ENCODE measurements at places on chromosomes 3 and 15.

GRCh38 chr3:40258555-40258954, 51.0 kb upstream of the EIF1B start:
- no peak for DNase-seq

- DNase-seq: peak; percentile 80
Observed at GRCh38 chr15:59160880-59161593, 45.6 kb upstream of the LDHAL6B start.

DNA sequence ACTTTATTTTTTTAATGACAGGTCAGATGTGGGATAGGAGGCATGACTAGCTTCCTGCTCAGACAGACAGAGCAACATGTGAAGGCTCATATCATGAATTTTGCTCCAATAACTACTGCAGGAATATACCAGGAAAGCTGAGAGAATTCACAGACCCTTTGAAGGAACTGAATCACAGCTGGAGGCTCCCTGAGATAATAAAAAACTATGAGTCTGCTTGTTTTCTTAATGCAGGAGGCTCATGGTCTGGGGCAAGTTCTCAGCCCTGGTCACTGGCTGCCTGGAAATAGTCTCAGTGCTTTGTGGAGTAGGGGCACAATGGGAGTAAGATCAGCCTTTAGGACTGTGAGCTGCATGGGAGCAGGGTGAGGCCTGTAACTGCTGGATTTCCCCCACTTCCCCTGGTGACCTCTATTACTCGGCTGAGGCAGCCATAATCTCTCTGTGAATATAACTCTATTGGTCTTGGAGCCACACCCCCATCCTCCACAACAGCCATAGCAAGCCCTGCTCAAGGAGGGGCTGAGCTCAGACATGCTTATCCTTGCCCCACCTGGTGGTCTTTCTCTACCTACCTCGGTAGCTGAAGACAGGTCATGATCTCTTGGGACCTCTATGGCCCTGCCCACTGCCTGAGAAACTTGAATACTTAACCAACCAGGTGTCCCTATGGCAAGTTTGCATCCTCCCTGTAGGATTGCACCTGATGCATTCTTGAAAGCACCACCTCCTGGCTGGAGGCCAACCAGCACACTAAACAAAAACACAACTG, 281.6 kb upstream of the TMCO5A start:
- no peak for DNase-seq

- DNase-seq: no peak
Observed at GRCh38 chr3:170360916-170361315, 3.4 kb downstream of the SKIL start.

GRCh38 chr3:10917176-10917575, 75.4 kb upstream of the SLC6A1 start:
- DNase-seq: no peak

GRCh38 chr3:10582733-10583132, 77.3 kb upstream of the ATP2B2 start:
- no peak for DNase-seq

DNA sequence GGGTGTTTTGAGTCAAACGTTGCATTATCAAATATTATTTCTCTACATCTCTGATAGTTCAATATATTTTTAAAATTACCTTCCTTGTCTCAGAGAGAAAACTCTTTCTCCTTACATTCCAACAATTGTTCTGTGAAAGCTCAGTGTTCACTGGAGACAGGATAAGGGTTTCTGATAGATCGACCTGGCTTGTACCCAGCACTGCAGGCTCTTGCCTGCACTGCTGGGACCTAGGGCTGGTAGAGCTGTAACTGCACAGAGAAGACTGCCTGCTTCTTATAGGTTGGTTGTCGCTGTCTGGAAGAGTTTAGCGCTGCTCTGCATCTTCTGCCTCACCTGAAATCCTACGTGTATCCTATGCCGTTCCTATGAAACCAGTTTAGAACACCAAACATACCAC, 249.9 kb upstream of the LRTM1 start:
- no peak for DNase-seq

DNA sequence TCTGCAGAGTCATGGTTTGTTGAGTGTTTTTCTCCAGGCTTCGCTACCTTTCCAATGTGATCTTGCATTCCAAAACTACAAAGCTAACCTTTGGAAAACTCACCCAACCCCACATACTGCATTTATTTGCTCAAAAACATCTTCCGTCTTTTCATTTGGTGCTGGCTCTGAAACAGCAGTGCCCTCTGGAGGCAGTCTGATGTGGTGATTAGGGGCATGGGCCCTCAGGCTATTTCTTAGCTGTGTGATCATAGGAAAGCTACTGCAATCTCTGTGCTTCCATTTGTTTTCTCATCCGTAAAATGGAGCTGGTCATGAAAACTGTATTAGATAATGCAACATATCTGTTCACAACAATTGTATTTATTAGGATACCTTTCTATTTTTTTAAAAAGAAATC, 47.0 kb downstream of the MTHFS start:
- DNase-seq: no peak

DNA sequence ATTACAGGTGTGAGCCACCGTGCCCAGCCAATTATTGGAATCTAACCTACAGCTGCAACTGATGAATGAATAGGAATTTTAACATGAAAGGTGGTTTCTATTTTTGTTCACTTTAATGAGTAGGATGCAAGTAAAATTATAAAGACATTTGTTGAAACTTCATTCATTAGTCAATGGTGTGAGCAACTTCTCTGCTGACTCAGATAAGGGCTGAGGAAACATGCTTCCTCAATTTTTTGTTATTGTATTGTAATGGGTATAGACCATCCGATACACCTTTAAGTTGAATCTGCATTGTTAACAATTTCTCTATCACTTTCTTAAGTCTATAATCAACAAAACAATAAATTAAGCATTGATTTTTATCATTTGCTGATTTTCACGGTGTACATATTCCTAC, 127.8 kb downstream of the STAG1 start:
- DNase-seq: no peak

DNA sequence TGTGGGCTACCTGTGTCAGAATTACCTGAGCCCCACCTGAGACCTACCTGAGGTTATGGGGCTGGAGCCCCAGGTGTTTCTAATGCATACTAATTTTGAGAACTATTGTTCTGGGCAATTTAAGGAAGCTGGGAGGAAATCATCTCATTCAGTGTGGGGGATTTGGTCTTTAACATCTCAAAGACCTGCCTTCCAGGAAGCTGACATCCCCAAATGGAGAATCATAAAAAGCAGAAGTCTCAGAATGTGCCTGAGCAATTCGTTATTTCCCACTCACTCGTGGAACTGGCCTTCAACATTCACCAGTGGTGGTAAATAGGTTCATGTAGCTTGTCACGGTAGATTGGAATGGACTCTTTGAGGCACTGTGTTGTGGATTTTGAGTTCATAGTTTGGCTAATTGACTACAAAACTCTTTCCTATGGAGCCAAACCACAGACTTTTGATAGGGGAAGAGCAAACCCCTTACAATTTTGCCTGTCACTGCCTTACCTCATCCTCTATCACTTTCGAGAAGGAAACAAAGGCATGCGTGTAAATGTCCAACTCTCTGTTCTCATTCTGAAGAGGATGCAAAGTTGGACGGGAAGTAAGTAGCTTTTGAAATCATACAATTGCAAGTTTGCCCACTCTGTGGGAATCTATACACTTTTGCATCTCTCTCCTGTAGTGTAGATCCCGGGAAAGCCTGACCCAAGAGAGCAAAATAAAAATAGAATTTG, 521.0 kb upstream of the MDFIC2 start:
- DNase-seq: no peak

- no peak for DNase-seq
Observed at GRCh38 chr15:25785641-25786025, 77.5 kb downstream of the ATP10A start.

GRCh38 chr3:147391781-147392624, 14.3 kb downstream of the ZIC4 start:
- no peak for DNase-seq

DNA sequence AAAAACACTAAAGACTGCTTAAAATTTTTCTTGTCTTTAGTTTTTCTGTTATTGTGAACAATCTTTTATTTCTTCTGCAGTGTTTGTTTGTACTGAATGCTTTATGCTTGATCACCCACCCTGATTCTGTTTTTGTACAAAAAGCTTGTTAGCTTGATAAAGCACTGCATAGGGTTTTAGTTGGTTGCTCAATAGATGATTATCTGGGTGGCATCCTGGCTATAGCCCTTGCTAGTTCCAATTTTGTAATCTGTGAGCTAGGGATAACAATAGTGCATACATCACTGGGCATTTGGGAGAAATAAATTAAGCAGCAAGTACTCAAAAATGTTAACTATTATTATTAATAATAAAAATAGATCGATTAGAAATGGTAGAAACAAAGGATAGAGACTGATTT, 102.3 kb downstream of the ZPLD1 start:
- DNase-seq: no peak

Data from NCI-H1105 (cell line).